ENCODE measurements at places on chromosomes 12 and 14. TPM values are rescaled to one million over a fixed set of nuclear protein-coding genes. Genes with fewer than 3 reads are reported as not detected.

GRCh38 chr14:99986396-99986795 is 78.8 kb upstream of the EVL start:
- DNase-seq = no peak

DNA sequence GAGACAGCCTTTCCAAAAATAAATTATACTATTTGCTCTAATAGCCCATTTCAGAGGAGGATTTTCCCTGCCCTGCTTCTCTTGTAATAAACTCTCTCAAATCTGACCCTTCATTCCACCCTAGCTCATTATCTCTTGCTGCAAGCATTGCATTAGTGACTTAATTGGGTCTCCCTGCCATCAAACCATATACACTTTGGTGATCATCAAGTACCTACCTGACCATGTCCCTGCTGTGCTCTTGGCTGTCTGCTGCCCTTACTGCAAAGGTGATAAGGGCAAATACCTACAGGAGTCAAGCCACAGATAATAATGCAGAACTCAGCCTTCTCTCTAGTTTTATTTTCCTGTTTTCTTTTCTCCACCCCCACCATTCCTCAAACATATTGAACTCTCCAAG is 88.4 kb downstream of the LIN7A start:
- no peak for DNase-seq

Gene AKAP3
- total RNA-seq = 0.40 TPM

GRCh38 chr12:6951551-6952120 is 480 bp downstream of the PTPN6 start:
- no peak for DNase-seq

GRCh38 chr14:52266782-52267181 is 716 bp upstream of the PTGDR start:
- DNase-seq = peak; percentile 67

DNA sequence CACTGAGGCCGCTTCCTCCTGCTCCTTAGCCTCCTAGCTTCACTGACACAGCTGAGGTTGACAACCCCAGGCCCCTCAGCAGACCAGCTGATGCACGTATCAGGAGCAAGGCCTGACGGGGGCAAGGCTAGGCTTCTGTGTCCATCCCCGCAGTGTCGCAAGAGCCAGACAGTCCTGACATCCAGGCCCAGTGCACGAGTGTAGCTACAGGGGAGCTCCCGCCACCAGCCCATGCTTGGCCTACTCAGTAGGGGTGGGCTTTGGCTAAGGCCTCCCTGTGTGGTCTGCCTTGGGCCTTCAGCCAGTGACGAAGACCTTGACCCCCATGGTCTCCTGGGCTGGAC is 179.1 kb downstream of the DPF3 start:
- DNase-seq = no peak

DNA sequence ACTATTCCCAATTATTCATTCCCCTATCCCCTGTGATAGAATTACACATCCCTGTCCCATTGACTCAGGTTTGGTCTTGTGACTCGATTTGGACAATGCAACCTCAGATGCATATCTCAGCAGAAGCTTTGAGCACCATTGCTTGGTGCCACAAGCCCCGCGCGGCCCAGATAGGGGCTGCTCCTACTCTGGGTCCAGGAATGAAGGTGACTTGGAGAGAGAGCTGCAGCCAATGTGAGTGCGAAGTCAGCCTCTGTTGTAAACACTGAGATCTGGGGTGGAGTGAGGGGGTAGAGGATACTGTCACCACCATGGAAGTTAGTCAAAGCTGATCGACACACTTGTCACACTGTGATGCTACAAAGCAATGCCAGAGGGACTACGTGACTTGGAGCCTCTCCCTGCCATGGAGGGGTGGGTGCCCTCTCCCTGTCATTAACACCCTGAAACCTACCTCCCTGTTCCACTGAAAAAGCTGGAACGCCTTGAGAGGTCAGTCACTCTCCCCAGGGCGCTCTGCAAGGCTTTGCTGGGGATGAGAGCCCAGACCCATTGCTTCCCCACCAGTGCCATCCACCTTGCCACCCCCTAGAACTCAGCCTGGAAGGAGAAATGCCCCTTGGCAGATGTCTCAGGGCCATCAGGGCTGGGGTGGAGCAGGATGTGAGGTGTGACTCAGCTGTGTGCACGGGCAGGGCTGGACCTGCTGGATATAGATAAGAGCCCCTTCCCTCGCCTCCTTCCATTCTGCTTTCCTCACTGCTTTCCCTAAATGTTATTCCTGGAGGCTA is 6.6 kb upstream of the PLEK2 start:
- DNase-seq = peak; percentile 80

Gene TMEM132C
- not detected for total RNA-seq

GRCh38 chr14:80344208-80344607 is 132.9 kb upstream of the DIO2 start:
- no peak for DNase-seq

GRCh38 chr12:63857771-63858670 is 13.5 kb downstream of the SRGAP1 start:
- DNase-seq = no peak

DNA sequence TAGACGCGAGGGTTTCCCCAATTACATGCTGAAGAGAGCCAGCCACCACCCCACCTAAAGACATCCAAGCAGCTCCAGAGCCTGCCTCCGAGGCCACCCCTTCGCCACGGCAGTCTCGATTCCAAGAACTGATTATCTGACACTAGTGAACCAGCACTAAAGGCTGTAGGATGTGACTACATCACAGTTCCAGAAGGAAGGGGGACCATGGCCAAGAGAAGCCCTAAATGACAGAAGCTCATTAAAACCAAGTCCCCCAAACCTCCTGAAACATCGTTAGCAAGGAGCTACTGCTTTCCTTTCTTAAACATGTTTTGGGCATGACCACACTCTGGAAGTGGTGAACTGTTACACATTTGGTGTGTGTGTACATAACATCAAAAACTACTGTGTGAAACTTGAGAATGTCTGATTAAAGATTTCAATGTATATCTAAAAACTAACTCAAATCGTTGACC is 88.2 kb downstream of the DUSP16 start:
- no peak for DNase-seq

Gene GALNT6
- 58.9 TPM for total RNA-seq

Gene POLR3B
- total RNA-seq = 16.7 TPM

Gene CMKLR1
- 0.21 TPM for total RNA-seq

- DNase-seq = no peak
These were observed 1.4 kb downstream of the GPR68 start for GRCh38 chr14:91243074-91243471.

DNA sequence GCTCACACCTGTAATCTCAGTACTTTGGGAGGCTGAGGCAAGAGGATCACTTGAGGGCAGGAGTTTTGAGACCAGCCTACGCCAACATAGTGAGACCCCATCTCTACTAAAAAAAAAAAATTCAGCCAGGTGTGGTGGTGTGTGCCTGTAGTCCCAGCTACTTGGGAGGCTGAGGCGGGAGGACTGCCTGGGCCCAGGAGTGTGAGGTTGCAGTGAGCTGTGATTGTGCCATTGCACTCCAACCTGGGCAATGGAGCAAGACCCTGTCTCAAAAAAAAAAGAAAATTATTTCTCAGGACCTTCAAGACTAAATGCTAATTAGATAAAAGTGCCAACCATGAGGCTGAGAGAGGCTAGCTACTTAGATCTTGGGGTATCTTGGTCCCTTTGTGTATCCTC is 23.5 kb downstream of the OTUB2 start:
- DNase-seq = no peak

- no peak for DNase-seq
These were observed 6.7 kb downstream of the A2ML1 start for GRCh38 chr12:8829125-8829518.

GRCh38 chr12:81541121-81541520 is 218.0 kb downstream of the PPFIA2 start:
- DNase-seq = no peak

Data from HT1080 (cell line).